Astrocyte (in vitro differentiated cells and primary cell): ENCODE measurements at places on chromosomes 3 and 15.

- DNase-seq, result no peak
Observed at GRCh38 chr15:85777250-85778106, 17.2 kb downstream of the KLHL25 start.

- DNase-seq, result no peak
Observed at GRCh38 chr3:16596352-16597032, 8.7 kb downstream of the DAZL start.

DNA sequence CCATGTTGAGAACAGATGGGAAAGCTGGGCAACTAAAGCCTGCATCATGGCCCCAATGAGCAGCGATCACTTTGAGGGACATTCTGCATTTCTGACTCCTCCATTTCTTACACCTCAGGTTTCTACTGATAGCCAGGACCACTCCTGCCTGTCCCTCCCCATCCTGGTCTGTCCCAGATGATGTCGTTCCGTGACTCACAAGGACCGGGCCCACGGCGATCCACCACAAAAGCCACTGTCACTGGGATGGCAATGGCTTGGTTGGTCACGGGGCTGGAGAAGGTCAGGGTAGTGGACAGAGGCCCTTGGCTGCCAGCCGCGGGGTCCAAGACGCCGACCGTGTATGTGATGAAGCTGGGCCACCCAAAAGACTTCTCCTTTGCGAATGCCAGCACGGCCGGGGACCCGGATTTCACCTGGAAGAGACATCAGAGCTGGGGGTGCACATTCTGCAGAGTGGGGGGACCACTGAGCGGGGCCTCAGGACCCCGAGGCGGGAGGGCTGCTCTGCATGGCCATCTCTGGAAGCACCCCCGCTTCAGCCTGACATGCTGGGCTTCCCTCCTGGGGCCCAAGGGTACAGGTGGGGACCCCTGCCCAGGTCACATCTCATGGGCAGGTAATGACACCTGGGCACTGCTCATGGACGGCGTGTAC, 100.4 kb downstream of the NUP210 start:
- DNase-seq, result no peak

DNA sequence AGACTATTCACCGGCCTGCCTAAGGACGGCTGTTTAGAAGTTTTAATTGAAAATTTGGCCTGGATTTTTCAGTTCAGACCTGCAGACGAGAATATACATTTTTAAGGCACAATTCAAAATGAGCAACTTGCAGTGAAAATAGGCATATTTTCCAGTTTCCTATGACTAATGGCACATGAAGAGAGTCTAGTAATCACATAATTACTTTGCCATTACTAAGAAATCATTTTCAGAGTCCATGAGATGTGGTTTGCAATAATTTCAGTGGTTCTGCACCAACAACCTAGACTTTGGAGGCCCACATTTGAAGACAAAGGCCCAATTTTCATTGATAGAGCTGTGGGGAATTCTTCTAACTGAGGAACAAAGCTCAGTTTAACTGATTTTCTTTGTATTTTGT, 205.3 kb downstream of the SOX2 start:
- peak; percentile 16 for DNase-seq

GRCh38 chr3:160099834-160100233, 111.2 kb downstream of the IL12A start:
- no peak for DNase-seq

- no peak for DNase-seq
Observed at GRCh38 chr3:99418209-99418635, 220.2 kb upstream of the COL8A1 start.

DNA sequence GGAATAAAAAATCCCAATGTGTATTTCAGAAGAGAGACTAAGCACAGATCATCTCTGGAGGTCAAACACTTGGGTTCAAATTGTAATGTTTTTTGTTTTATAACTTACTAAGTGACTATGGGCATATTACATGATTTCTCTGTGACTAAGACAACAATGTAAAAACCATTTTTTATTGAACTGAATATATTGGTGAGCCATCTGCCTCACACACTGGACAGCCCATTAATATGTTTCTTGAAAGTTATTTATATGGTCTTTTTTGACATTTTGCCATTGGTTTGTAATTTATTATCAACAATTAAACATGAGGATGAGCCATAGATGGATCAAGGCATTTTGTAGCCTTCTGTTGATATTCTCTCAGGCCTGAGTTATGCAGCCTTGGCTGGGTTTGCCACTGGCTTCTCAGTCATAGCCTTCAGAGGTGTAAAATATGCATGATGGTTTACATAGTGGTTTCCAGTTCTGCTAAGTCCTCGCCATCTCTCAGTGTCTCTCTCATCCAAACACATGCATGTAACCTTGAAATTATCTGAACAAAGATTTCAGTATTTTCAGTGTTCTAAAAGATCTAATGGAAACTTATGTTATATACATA, 997.2 kb downstream of the DIPK2A start:
- no peak for DNase-seq

DNA sequence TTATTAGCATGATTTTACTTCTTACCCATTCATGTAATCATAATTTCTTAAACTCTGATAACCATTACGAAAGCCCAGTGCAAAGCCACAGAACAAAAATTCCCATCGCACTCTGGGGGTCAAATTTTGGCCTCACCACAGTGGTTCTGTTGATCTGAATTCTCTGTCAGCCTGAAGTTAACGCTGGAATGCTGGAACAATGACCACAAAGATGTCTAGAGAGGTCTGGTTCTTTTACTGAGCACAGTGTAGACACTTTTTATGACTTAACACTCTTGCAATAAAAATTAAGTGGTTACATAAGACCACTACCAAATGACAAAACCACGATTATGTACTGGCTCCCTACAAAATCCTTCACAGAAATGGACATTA, 94.7 kb downstream of the PDZRN3 start:
- DNase-seq, result peak; percentile 96

DNA sequence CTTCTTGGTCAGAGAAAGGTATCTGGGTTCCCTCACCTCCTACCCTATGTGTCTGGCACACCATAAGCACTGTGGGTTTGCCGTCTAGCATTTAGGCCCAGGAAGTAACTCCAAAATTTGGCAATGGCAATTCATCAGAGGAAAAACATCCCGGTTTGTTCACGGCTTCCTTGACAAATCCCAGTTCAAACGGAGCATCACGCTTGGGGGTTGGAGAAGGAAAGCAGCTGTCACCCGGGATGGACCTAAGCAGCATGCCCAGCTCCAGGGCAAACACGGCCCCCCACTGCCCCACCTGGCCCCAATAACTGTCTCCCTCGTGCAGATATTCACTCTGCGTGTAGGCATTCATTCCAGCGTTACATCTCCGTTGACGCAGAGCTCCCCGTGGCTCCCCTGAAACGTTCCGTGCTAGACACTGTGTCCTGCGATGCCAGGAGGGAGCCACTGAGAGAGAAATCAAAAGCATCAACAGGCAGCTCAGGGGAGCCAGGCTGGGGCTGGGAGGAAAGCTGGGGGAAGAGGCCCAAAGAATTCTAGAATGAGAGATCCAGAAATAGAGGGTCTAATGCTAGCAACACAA, 41.4 kb downstream of the NTRK3 start:
- no peak for DNase-seq

GRCh38 chr3:10682692-10683091, 133.3 kb upstream of the SLC6A11 start:
- DNase-seq, result no peak

GRCh38 chr3:108035751-108036150, 55.1 kb downstream of the CD47 start:
- no peak for DNase-seq

GRCh38 chr15:66844041-66844746, 142.2 kb downstream of the SMAD6 start:
- no peak for DNase-seq

GRCh38 chr3:89889386-89889785, 782.0 kb downstream of the EPHA3 start:
- DNase-seq, result no peak
